ENCODE measurements at places on chromosomes 16 and 17.

DNA sequence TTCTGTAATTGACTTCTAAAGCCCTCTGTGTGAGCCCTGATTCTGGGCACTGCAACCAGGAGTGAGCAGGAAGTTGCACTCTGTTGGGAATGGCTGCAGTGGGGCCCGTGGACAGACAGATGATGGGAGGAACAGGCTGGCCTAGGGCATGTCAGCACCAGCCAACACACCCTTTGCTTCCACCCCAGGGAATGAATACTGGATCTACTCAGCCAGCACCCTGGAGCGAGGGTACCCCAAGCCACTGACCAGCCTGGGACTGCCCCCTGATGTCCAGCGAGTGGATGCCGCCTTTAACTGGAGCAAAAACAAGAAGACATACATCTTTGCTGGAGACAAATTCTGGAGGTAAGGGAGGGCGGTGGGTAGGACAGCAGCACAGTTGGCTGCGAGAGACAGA lies 10.8 kb upstream of the LPCAT2 start:
- DNase-seq: no peak

GRCh38 chr17:35986643-35987042 lies at the start of gene CCL14:
Gene CCL14 (minus strand): TSS chr17:35986729. CDS start chr17:35986649, 80 bp downstream.
- no peak for DNase-seq

- no peak for DNase-seq
Measured at GRCh38 chr17:55769625-55770000, 18.8 kb downstream of the PCTP start.

- DNase-seq: no peak
Measured at GRCh38 chr16:19162085-19162484, 6.0 kb upstream of the SYT17 start.

All from NCI-H2171 (cell line).